Motor neuron (in vitro differentiated cells): ENCODE measurements at places on chromosomes 11 and 22.
A peak's percentile ranks its signal among the peaks of the same experiment; 100 is the strongest.

- ATAC-seq: no peak
Measured at GRCh38 chr22:37235897-37236607, 8.0 kb downstream of the RAC2 start.

DNA sequence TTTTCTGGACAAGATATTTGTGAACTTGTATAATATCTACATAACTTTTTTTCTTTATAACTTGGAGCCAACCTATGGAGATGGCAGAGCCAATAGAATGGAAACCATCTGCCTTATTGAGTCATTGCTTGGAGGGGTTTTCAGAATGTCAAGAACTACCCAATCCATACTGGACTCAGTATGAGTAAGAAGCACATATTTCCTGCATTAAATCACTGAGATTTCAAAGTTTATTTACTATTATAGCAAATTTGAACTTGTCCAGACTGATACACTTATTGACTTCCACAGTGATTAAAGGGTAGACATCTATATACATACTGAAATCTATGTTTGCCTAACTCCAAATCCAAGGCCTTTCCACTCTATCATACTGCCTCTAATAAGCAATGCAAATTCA is 704.0 kb downstream of the KCNA4 start:
- no peak for ATAC-seq

GRCh38 chr11:35826949-35827348 is 116.9 kb upstream of the LDLRAD3 start:
- ATAC-seq: no peak

DNA sequence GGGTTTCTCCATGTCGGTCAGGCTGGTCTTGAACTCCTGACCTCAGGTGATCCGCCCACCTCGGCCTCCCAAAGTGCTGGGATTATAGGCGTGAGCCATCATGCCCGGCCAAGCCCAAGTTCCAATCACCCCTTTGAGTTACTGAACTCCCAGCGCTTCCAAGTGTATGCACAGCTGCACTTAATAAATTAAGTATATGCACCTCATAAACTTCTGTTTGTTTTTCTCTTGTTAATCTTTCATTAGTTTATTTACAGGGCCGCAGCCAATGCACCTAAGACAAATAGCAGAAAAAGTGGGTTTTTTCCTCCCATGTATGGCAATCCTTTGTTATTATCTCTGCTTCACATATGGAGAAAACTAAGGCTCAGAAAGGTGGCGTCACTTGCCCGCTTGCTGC is 21.3 kb downstream of the SYN3 start:
- ATAC-seq: no peak

GRCh38 chr11:45331839-45332238 is 45.7 kb upstream of the SYT13 start:
- no peak for ATAC-seq

- ATAC-seq: no peak
Measured at GRCh38 chr11:88447281-88447680, 109.7 kb upstream of the CTSC start.

DNA sequence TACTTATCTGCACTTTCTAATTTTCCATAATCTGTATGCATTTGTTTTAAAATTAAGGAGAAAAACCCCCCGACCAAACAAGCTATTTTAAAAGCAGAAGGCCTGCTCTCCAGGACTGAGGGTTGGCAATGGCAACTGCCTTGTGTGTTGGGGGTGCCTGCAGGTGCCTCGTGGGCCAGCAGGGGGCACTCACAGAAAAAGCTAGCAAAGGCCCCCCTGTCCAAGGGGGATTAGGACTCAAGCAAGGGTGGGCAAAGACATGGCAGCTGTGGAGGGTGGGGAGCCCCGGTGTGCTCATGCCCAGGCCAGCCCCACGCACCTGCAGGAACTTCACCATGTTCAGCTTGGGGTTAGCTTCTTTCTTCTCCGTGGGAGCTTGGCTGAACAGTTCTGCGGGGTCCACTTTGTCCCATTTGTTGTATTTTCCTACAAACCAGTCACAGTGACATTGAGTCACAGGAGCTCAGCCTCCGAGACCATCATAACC is 10.3 kb downstream of the TOP3B start:
- ATAC-seq: peak; percentile 31

GRCh38 chr11:62398011-62398994 is 20.5 kb upstream of the SCGB1A1 start:
- ATAC-seq: no peak

GRCh38 chr11:15972838-15973237 is 383.5 kb downstream of the SOX6 start:
- ATAC-seq: no peak

GRCh38 chr11:19696904-19697303 is 15.7 kb upstream of the NAV2 start:
- ATAC-seq: no peak

- ATAC-seq: peak; percentile 77
Measured at GRCh38 chr11:132064987-132065620, 694.7 kb downstream of the NTM start.

DNA sequence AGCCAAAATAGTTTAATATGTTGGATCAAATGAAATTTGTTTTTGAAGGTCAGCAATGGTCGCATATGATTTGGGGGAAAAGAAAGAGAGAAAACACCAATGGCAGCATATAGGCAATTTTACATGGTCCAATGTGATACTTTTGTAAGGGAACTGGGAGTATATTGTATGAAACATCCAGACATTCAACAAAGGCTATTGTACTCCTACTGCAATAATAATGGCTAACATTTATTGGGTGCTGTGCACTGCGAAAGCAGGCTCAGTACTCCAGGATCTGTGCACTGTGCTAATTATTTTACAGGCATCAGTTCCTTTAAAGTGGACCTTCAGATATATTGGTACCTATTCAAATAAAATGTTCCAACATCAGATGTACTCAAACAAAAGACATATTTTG is 5.9 kb upstream of the OR10V1 start:
- ATAC-seq: no peak

GRCh38 chr11:119671561-119672015 is 57.4 kb downstream of the NECTIN1 start:
- ATAC-seq: no peak

GRCh38 chr11:92342886-92343285 is 118.3 kb downstream of the FAT3 start:
- peak; percentile 42 for ATAC-seq
